ENCODE measurements at places on chromosomes 6 and 20.

DNA sequence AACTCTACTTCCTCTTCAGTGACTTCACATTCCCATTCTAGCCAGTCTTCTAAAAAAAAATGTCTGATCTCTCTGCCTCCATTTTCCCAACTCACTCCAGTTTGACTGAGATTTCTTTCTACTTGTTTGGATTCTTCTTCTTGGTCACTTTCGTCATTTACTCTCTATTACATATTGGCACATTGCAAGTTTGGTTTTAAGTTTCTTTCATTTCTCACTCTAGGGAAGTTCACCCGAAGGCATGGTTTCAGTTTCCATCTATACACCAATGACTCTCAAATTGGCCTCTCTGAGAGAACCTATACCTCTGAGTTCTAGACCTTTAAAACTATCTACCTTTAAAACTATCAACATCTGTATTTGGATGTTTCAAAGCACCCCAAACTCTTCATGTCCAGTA is 51.3 kb downstream of the CD109 start:
- DNase-seq = no peak

DNA sequence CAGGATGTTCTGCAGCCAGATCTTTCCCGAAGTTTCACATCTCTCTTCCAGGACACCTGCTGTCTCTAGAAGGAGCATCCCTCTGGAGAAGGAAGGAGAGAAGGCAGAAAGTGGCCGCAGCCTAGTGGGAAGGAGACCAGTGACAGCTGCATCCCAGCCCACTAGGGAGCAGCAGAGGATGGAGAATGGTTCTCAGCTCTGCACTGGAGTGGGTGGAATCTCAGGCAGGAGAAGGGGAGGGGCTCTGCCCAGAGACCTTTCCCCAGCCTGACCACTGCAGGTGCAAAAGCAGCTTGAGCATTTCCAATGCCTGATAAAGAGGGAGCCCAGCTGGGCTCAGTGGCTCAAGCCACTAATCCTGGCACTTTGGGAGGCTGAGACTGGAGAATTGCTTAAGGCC is 32.3 kb downstream of the NCR2 start:
- no peak for DNase-seq

- DNase-seq = no peak
These were observed 191.7 kb upstream of the LAMP5 start for GRCh38 chr20:9322661-9323060.

DNA sequence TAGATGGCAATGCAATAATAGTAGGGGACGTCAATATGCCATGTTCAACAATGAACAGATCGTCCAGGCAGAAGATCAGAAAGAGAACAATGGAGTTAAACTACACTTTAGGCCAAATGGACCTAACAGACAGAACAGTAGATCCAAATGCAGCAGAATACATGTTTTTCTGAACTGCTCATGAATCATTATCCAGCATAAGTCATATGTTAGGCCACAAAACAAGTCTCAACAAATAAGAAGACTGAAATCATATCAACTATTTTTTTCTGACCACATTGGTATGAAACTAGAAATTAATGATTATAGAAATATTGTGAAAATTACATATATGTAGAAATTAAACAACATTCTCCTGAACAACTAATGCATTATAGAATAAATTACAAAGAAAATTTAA is 10.2 kb upstream of the DEFB125 start:
- DNase-seq = no peak

DNA sequence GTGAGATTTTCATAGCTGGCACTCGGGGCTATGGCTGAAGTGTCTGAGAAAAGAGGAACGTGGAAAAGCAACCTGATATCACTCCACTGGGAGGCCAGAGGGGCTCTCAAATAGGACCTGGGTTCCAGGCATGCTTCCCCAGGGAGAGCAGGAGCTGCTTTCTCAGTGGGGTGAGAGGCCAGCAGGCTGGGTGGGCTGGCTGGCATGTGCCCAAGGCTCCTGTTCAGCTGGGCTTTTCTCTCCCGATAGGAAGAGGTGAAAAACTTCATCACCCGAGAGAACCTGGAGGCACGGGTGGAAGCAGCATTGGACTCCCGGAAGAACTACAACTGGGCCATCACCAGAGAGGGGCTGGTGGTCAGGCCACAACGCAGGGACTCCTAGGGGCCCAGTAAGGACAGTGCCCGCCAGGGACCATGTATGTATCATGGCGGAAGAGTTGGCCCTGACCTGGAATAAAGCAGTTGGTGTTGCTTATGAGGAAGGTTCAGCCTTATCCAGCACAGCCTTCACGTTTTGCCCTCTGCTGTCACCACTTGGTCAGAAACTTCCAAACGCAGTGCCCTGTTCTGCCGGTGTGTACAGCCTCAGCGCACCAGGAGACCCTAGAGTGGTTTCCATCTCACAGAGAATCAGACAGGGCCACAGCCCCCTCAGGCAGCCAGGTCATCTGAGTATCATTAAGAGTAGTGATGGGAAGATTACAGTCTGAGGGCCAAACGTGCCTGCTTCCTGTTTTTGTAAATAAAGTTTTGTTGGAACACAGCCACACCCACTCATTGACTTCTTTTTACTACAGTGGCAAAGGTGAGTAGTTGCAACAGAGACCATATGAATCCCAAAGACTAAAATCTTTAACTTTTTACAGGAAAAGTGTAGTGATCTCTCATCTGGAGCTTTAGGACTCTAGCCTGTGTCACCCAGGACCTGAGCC is 1.9 kb downstream of the MRPS26 start:
- no peak for DNase-seq

- no peak for DNase-seq
These were observed 69.5 kb downstream of the PREX1 start for GRCh38 chr20:48758206-48758820.

DNA sequence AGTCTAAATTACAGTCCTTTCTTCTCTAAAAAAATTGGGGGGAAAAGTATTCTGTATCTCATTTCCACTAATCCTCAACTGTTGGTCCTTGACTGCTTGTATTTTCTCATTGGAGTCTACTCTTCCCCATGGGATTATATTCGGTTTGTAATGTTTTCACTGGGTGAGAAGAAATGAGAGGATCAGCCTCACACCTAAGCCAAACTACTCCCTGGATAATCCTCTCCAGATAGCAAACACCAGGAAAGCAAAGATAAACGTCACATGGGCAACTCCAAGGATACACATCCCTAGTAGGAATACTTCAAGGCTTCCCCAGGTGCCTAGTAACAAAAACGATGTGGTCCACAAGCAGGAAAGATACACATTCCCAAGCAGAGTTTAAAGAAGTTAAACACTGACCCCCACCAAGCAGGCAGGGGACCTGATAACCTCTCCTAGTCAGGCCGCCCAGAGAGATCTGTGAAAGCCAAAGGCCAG is 53.9 kb upstream of the SOX4 start:
- no peak for DNase-seq

DNA sequence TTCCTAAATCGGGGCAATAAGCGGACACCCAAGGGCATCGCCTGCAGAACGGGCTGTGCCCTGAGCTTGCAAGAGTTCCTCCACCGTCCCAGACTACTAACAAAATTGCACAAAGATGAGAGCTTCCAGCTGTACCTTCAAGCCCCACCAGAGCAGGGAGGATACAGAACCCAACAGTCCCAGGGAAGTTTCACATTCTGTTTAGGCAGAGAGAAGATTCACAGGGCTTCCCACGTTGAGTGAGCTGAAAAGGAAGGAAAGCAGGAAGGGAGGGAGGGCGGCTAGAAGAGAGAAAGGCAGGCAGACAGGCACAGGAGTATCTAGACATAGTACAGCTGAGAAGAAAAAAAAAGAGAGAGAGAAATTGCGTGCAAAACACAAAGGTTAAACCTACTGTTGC is 112.6 kb upstream of the AFDN start:
- DNase-seq = no peak

DNA sequence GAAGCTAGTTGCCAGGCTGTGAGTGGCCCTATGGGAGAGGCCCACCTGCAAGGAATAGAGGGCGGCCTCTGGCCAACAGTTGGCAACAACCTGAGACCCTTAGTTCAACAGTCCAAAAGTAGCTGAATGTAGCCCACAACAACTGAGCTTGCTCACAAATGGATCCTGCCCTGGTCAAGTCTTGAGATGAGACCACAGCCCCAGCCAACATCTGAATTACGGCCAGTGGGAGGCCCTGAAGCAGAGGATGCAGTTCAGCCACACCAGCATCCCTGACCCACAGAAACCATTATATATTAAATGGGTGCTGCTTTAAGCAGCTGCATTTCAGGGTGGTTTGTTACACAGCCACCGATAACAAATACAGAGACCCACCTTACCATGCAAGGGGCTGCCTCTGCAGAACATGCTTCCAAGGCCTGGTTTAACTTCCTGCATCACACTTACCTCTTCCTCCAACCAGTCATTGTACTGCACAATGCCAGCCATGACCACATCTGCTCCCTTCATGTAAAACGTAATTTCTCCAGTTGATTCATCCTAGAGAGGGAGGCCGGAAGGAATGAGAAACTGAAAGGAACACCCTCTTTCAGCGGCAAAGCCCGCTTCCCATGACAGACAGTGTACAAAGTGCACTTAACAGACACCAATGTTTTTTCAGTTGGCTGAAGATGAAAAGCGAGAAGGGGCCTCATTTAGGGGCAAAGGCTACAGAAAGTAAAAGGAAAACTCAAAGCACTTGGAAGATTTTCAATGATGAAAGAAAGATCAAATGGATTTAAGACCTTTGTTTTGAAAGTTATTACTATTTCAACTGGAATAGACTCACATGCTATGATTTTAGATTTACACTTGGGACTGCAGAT is 86.2 kb upstream of the NFATC2 start:
- DNase-seq = no peak

DNA sequence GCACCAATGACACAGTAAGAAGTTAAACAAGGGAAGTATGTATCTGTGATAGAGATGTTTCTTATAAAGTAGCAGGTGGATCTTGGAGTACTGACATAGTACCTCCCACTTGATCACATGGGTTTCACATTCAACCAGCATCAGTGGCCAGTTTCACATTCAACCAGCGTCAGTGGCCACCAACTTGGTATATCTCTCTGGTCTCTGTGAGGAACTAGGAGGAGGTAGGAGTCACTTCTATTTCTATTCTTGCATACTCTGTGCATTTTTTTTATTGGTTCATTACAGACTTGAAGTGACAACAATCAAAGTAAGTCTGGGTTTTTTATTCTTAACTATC is 200.3 kb upstream of the SIM1 start:
- no peak for DNase-seq

- DNase-seq = no peak
These were observed 95.7 kb downstream of the COL21A1 start for GRCh38 chr6:56151609-56152224.

DNA sequence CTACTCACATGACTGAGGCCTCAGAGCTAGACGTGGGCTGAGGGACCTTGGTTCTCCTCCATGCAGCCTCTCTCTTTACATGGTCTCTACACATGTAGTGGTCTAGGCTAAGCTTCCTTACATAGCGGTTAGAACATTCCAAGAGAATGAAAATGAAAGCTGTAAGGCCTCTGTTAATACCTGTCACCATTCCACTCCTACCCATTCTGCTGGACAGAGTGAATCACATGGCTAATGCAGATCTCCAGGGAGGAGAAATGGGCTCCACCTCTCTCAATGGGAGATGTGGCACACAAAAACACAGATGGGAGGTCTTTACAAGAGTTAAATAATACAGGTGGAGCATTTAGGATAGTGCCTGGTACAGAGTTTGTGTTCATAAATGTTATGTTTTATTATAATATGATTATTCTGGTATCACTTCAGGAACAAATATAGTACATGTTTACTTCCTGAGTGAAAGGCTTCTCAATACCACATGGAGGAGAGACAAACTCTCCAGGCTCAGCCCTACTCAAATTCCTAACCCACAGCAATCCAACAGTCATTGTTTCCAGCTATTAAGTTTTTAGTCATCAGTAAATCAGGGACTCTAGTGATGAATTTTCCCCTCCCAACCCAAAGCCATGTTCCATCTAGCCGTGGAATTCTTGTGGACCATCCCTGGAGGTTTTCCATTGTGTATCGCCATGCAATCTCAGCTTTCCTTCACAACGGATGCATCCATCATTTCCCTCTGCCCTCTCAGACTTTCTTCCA is 57.9 kb downstream of the ISM1 start:
- DNase-seq = no peak

DNA sequence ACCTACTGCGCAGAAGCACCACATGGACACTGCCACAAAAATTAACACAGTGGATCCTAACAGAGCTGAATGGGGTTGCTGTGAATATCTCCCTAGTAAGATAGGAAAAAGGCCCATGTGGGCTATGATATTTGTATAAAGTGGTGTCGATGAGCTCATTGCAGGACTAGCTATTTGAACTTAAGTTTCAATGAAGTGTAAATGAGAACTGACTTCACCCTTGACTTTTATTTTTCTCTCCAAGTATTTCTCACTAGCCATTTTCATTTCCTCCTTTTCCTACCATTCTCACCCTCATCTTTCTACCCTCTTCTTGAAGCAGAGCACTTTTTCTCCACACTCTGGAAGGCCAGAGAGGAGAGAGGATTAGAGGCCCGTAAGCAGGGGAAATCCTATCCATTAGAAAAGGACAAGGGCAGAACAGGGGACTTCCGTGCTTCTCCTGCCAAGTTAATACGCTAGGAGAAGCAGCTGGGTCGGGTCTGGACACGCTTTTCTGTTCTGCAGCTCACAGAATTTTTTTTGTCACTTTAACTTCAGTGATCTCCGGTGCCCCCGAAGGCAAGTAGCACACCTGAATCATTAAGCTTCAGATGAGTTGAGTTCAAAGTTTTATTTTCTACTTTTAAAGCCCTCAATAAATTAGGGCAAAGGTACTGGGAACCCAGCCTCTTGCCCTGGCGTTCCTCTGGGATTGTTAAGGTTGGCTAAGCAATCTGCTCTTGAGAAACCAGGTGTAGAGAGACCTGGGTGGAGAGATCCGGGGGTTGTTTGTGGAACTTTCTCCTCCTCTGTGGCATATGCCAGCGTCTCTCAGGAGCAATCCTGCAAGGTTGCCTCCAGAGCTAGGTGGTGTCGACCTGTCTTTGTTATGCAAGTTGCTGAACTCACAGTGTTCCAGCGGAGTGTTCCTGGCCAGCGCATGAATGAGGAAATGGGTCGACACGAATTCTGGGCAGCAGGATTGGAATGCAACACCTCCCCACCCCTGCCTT is 56.2 kb upstream of the ARID1B start:
- no peak for DNase-seq

DNA sequence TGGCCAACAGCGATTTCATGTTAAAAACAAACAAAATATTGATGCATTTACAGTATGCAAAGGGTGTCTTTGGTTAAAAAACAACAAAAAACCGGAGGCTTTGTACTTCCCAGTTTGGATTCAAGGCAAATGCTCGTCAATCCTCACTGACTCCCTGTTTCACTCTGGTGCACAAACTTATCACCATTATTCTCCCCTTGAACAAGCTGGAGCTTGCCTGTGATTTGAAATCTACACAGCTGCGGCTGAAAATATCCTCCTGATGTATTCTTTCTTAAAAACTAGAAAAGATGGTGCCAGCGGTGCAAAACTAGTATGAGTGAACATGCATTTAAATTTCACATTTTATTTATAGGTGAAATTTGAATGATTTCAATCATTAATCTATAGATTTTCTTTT is 3.3 kb downstream of the PERP start:
- no peak for DNase-seq
